ENCODE measurements at places on chromosomes 2 and 18. TPM values are rescaled to one million over a fixed set of nuclear protein-coding genes. Genes with fewer than 3 reads are reported as not detected.

Gene ALK
- total RNA-seq = 0.35 TPM

Gene GTF2A1L
- 2.8 TPM for total RNA-seq

Gene ZSWIM2
- not detected for total RNA-seq

Gene SULT6B1
- total RNA-seq = not detected

Gene CRYBA2
- not detected for total RNA-seq

Gene OTOS
- not detected for total RNA-seq

Gene CCDC74B
- total RNA-seq = 34.5 TPM

Gene VWA3B
- total RNA-seq = not detected

Gene SOX11
- 26.5 TPM for total RNA-seq

Gene ALLC
- not detected for total RNA-seq

GRCh38 chr2:237865623-237866041, 6.2 kb downstream of the RAMP1 start:
- no peak for DNase-seq
- no peaks in the 10 kb centered on the region for H3K36me3 ChIP-seq
- H3K4me1 ChIP-seq = no peaks in the 10 kb centered on the region

DNA sequence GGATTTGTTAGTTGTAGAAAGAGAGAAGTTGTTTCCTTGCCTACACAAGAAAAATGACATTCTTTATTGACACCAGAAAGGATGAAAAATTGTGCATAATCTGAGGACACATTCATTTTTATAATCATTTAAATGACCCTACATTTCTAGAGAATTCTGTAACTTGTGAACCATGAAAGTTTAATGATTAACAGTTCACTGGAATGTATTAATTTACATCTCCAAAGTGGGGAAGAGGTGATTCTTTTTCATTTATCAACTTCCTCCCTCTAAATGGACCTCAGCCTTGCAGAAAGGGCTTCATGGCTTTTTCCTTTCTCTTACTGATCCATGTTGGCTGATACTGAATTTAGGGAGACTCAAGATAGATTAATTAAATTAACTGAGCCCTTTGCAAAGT, 565.2 kb upstream of the LINC00305 start:
- peaks cover 17% of the 10 kb centered on the region for H3K4me1 ChIP-seq
- H3K27ac ChIP-seq = 0 out of 2 replicates have a peak overlapping the region, but pooled peaks have one; percentile 46
- no peak overlapping the region for H3K4me3 ChIP-seq
- H3K36me3 ChIP-seq = no peaks in the 10 kb centered on the region

DNA sequence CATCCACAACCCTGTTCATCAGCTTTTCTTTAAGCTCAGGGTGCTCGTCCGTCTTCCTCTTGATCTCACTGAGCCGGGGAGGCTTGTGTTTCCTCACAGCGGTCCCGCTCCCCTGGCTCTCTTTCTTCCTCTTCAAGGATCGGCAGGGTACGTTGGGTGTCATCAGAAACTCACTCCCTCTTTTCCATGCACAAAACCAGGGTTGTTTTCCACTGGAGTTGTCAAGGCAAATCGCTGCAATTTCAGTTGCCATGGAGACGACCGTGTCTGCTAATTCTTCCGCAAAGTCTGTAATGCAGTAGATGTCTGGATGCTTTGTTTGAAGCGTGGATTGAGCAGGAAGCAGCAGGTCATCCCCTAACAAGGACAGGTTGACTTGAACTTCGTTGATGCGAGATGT, 146.4 kb downstream of the DAW1 start:
- H3K27ac ChIP-seq = no peak overlapping the region
- no peaks in the 10 kb centered on the region for H3K36me3 ChIP-seq
- H3K27me3 ChIP-seq = no peaks in the 10 kb centered on the region
- DNase-seq = no peak

DNA sequence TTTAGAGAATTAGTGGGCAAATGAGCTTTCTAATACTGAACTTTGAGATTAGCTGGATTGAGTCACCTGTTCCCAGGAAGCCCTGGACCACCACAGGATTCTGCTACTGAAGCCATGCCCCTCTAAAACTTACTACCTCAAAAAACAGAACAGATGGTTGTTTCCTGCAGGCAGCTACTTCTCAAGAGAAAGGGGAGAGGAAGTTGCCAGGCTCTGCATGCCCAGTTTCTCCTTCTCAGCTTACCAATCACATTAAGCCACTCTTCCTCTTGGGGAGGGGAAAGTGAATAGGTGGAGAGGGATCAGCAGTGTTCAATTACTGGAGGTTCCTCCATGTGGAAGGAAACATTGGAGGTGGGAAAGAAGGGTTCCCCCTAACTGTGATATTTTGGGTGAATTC, 24.9 kb upstream of the C1GALT1C1L start:
- H3K4me1 ChIP-seq = no peaks in the 10 kb centered on the region
- no peak overlapping the region for H3K4me3 ChIP-seq
- H3K27me3 ChIP-seq = no peaks in the 10 kb centered on the region
- no peak overlapping the region for H3K27ac ChIP-seq
- DNase-seq = peak; percentile 25

GRCh38 chr18:43396266-43396665, 119.0 kb upstream of the SYT4 start:
- peak; percentile 52 for DNase-seq
- H3K4me1 ChIP-seq = no peaks in the 10 kb centered on the region
- H3K4me3 ChIP-seq = no peak overlapping the region
- H3K36me3 ChIP-seq = no peaks in the 10 kb centered on the region

DNA sequence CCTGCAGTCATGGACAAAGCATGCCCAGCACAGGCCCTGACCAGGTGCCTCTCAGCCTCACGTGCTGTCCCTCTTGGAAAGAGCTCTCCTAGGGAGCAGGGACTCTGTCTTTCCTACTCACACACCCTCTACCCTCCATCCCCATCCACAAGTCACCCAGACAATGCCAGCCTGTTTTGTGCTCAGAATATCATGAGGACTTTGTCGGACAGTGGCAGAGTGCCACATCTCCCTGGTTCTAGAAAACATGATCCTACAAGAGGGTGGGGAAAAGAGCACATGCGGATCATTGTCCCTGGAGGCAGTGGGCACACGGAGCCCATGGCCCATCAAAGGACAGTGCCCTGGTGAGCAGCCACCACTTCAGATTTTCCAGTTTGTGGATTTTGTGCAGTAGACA, 3.7 kb upstream of the MAL start:
- DNase-seq = no peak
- H3K27ac ChIP-seq = no peak overlapping the region
- H3K27me3 ChIP-seq = peaks cover 50% of the 10 kb centered on the region
- H3K36me3 ChIP-seq = no peaks in the 10 kb centered on the region
- no peak overlapping the region for H3K4me3 ChIP-seq
- peaks cover 23% of the 10 kb centered on the region for H3K4me1 ChIP-seq

- H3K4me1 ChIP-seq = no peaks in the 10 kb centered on the region
- H3K4me3 ChIP-seq = no peak overlapping the region
- DNase-seq = no peak
- no peak overlapping the region for H3K27ac ChIP-seq
- no peaks in the 10 kb centered on the region for H3K36me3 ChIP-seq
- no peaks in the 10 kb centered on the region for H3K27me3 ChIP-seq
Measured at GRCh38 chr2:127348426-127349000, 39.3 kb downstream of the MAP3K2 start.

DNA sequence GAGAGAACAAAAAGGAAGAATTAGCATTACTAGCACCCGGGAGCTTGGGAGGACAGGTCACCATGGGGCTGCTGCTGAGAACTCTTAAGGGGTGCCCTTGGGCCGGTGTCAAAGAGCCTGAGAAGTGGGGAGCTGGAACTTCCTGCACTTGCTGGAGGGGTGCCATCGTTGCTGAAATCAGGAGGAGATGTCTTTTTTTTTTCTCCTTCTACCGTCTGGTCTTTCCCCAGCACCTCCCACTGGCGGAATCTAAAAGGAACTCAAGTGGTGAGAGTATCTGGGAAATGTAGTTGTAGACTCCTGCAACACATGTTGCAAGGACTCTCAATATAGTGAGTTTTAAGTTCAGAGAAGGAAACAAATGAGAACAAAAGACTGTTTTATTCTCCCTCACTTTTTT, 6.1 kb upstream of the AMMECR1L start:
- H3K4me3 ChIP-seq = no peak overlapping the region
- no peaks in the 10 kb centered on the region for H3K27me3 ChIP-seq
- H3K27ac ChIP-seq = no peak overlapping the region
- H3K4me1 ChIP-seq = peaks cover 13% of the 10 kb centered on the region
- peak; percentile 63 for DNase-seq
- H3K36me3 ChIP-seq = no peaks in the 10 kb centered on the region

- no peak overlapping the region for H3K4me3 ChIP-seq
- no peaks in the 10 kb centered on the region for H3K4me1 ChIP-seq
- no peaks in the 10 kb centered on the region for H3K36me3 ChIP-seq
- DNase-seq = no peak
- no peaks in the 10 kb centered on the region for H3K27me3 ChIP-seq
- no peak overlapping the region for H3K27ac ChIP-seq
Measured at GRCh38 chr2:209702775-209703174, 68.9 kb upstream of the UNC80 start.

GRCh38 chr18:49639643-49640391, 78.0 kb downstream of the LIPG start:
- DNase-seq = no peak
- no peaks in the 10 kb centered on the region for H3K36me3 ChIP-seq
- no peak overlapping the region for H3K27ac ChIP-seq
- H3K27me3 ChIP-seq = no peaks in the 10 kb centered on the region
- H3K4me1 ChIP-seq = no peaks in the 10 kb centered on the region

- no peak for DNase-seq
- no peaks in the 10 kb centered on the region for H3K36me3 ChIP-seq
- peaks cover 5% of the 10 kb centered on the region for H3K4me1 ChIP-seq
- H3K27ac ChIP-seq = no peak overlapping the region
Measured at GRCh38 chr2:33298233-33298632, 178.2 kb upstream of the RASGRP3 start.

DNA sequence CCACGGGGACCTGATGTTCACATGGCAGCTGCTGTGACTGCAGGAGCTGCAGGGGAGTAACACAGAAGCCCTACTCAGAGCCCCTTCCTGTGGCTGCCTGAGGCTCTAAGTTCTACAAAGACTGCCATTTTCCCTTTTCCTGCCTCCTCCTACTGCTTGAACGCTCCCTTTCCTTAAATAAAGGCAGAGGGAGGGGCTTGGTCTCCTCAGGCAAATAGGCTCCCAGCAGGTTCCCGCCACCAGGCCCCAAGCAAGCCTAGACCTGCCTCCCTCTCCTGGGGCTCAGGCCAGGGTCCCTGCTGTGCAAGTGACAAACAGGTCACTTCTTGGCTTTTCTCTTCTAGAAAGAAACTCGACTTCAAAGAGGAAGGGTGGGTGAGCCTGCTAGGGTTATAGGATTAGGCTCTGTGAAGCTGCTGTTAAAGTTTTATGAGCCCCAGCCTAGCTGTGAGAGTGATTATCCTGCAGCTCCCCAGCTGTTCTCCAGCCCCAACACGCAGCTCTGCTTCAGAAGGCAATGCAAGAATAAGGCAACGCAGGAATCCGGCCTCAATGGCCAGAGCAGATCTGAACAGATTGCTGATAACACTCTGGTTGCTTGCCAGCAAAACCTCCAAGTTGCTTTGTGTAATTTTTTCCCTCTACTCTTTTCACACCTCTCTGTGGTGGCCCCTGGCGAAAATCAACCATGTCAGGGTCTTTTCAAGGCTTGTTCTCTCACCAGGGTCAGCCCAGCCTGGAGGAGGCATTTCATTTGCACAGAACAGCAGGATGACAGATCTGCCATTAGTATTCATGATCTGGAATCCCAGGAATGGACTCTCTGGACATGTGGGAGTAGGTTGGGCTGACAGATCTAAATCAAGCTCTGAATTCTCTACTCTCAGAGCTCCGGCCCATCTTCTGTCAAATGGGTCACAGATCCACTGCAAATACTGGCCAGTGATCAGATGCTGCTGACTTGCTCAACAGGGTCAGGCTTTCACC, 71.3 kb downstream of the MRO start:
- DNase-seq = peak; percentile 31
- no peaks in the 10 kb centered on the region for H3K27me3 ChIP-seq
- H3K36me3 ChIP-seq = no peaks in the 10 kb centered on the region
- H3K27ac ChIP-seq = no peak overlapping the region
- H3K4me3 ChIP-seq = no peak overlapping the region

- H3K36me3 ChIP-seq = no peaks in the 10 kb centered on the region
- no peaks in the 10 kb centered on the region for H3K27me3 ChIP-seq
- DNase-seq = no peak
- no peak overlapping the region for H3K4me3 ChIP-seq
- peaks cover 5% of the 10 kb centered on the region for H3K4me1 ChIP-seq
- no peak overlapping the region for H3K27ac ChIP-seq
Measured at GRCh38 chr2:30361751-30362394, 85.2 kb upstream of the LCLAT1 start.

DNA sequence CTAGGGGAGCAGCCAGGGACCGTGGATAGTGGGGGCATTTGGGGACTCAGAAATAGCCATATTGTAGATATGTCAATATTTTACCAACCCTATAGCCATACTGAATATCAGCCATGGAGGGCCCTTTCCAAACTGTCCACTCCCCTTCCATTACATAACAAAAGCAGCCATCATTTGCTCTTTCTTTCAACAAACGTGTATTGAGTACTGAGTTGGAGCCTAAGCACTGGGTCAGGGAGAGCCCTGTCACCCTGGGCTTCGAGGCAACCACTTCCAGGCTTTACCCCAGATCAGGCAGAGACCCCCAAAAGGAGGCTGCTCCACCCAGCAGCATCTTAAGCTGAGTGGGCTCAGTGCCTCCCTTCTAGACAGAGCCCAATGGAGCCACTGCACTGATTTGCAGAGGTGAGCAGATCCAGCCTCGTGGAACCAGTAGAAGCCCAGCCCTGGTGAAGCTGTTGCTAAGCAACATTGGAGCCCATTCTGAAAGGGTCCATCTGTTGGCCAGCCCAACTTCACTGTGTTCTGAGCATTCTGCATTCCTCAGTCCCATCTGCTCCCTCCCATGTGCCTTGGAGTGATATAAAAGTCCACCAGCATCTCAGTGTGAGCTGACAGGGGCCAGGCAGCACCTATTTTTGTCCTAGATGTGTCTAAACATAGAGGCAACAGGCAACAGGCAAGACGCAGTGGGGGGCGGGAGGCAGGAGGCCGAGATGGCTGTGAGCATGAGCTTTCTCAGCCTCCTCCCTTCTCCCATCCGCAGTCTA, 112.1 kb downstream of the PLB1 start:
- no peaks in the 10 kb centered on the region for H3K27me3 ChIP-seq
- no peaks in the 10 kb centered on the region for H3K36me3 ChIP-seq
- peak; percentile 43 for DNase-seq

DNA sequence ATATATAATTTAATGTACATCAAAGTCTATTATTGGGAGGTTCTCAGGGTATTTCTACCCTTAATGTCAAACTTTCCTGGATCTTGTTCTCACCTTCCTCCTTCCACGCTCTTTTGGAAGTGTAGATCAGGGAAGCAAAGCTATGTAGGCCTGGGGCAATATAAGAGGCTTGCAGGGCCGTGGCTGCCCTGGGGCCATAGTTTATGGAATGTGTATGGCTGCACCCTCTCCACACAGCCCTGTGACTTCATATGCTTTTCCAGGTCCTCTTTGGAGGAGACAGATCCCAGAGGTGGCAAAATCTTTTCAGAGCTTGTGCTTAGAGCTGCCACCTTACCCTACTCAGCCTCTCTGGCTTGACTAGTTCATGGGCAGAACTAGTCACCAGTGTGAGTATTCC, 82.9 kb downstream of the PLB1 start:
- no peak overlapping the region for H3K27ac ChIP-seq
- no peak overlapping the region for H3K4me3 ChIP-seq
- no peaks in the 10 kb centered on the region for H3K27me3 ChIP-seq
- H3K4me1 ChIP-seq = no peaks in the 10 kb centered on the region

All from GM23338 (cell line).